ENCODE measurements at places on chromosomes 16 and 17.

GRCh38 chr16:58276346-58276951, 18.4 kb downstream of the PRSS54 start:
- DNase-seq = no peak

DNA sequence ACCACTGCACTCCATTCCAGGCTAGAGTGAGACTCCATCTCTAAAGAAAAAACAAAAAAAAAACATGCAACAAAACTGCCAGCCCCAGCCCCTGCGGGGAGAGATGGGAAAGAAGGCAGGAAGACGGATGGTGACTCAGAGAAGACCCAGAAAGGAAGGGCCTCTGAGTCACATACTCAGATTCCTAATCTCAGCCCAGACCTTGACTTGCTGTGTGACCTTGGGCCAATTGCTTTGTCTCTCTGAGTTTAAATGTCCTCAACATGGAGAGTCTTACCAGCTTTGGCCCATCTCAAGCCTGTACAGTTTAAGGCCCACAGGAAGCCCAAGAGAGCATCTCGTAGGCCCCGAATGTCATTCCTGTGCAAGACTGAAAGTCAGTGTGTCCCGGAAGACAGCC, 86.5 kb upstream of the LHX1 start:
- DNase-seq = no peak

DNA sequence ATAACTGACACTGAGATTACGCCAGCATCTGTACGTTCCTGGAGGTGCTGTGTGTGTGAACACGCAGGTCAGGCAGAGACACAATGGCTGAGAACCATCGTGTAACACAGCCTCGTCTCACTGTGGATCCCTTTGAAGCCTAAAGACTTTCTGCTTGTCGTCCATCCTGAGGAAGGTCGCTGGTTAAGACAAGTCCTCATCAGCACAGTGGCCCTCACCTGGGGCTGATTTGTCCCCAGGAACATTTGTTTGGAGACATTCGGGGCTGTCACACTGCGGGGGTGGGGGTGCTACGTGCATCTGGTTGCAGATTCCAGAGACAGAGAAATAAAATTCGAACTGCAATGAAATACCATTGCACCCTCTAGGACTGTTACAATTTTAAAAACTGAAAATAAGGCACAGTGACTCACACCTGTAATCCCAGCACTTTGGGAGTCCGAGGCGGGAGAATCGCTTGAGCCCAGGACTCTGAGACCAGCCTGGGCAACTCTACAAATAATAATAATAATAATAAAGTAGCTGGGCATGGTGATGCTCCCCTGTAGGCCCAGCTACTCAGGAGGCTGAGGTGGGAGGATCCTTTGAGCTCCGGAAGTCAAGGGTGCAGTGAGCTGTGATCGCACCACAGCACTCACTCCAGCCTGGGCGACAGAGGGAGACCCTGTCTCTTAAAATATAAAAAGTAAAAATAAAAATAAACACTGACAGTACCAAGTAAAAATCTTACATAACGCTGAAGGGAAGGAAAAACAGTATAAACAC, 112.0 kb upstream of the METRNL start:
- peak; percentile 56 for DNase-seq

DNA sequence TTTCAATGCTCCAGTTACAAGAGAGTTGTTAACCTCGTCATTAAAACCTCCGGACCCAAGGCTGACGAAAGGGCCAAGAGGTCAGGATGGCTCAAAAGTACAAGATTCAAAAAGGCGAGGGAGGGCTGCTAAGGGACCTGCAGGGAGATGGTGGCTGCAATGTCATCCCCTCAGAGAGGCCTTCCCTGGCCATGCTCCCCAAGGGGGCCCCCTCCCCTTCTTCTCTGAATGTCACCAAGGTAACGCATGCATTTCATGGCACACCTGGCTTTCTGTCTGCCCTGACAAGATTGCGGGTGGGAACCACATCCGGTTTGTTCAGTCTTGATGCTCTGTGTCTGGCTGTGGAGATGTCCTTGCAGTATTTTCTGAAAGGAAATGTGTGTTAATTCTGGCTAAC, 89.9 kb downstream of the C16orf78 start:
- peak; percentile 34 for DNase-seq

Measured in left forelimb (tissue), 1 donor.